ENCODE measurements at places on chromosomes 12 and 14. TPM values are rescaled to one million over a fixed set of nuclear protein-coding genes. Genes with fewer than 3 reads are reported as not detected.

Gene STON2
- total RNA-seq: 63.6 TPM

Gene LAG3
- total RNA-seq: not detected

Gene ASPG
- 0.66 TPM for total RNA-seq

Gene TMEM116
- 22.2 TPM for total RNA-seq

Gene KRT8
- 0.99 TPM for total RNA-seq
